ENCODE measurements at places on chromosomes 7 and 10.

DNA sequence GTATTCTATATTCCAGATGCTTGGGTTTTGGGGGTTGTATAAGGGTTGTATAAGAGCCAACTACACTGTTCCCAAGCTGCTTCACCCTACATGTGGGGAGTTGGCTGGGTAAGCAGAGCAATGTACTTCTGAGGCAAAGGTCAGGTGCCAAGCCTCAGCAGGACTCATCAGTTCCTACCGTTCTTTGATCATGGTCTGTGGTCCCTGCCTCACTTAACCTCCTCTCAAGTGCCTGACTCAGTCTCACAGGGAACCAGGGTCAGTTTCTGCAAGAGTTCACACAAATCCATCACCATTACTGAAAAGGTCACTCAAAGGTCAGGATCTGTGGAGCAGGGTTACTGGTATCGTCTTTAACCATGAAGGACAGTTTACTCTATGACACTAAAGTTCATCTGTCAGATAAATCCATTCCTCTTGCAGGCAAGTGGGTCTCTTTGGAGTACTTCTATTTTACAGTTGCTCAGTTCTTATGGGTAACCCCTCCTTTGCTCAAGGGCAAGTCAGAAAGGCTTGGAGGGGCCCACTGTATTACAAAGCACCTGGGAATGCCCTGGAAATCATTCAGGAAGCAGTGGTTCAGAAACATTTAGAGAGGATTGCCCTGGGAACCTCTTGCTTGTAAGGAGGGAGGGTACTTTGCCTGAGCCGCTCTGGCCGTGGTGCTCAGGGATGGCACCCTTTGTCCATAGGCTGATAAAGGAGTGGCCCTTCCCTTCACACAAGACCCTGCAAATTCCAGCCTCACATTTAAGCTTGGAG is 184.3 kb upstream of the CDCA7L start:
- no peak for DNase-seq

DNA sequence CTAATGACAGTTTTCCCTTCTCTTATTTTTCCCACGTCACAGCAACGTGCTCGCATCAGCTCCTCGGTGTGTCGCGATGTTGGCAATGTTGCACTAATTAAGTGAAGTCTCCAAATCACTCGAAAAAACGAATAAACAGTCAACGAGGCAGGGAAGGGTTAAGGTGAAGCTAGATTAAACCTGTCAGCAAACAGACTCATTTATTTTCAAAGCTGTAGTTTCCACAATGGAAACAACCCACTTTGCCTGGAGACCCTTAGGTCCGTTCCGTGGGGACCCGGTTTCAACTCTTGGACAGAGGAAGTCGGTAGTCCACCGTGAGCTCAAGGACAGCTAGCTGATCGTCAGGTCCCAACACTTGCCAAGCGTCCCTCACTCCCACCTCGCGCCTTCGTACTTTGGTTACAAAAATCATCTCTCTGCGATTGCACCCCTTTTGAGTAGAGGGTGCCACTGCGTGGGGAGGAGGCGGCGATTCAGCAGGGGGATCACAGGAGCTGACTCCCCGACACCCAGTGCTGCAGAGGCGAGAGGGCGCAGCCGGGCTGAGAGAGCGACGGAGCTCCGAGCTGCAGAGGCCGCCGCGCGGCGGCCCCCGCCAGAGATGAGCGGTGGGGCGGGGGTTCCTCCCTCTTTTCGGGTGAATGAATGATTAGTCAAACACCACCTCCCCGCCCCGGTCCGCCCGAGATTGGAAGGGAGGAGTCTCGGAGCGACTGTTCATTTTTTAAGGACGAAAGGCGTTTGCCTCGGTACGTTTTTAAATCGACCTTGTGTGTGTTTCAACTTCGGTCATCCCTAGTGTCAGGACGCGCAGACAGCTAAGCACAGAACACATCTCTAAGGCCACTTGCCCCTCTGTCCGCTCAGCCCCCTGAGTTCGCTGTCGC is 1.3 kb upstream of the BMPER start:
- DNase-seq, result peak; percentile 61

DNA sequence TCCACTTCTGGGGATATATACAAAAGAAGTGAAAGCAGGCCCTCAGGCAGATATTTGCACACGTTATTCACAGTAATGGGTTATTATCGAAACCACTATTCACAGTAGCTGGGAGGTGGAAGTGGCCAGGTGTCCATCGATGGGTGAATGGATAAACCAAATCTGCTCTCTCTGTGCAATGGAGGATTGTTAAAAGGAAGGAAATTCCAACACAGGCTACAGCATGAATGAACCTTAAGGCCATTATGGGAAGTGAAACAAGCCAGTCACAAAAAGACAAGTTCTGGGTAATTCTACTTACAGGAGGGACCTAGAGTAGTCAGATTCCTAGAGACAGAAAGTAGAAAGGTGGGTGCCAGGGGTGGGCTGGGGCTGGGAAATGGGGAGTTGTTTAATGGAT is 48.5 kb upstream of the BHLHA15 start:
- DNase-seq, result no peak

DNA sequence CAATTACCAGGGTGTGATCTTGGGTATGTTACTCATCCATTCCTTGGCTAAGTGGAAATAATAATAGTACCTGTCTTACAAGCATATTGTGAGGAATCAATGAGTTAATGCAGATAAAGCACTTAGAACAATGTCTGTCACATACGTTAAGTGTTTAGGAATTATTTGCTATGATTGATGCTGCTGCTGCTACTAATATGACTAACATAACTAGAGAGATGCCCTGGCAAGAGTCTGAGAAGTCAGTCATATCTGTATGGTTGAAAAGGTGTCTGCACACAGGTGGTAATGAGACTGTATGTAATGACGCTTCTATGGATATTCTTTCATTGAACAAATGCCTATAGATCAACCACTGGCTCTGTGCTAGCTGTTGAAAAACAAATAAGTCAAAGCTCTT is 100.1 kb upstream of the PCGF5 start:
- DNase-seq, result no peak

DNA sequence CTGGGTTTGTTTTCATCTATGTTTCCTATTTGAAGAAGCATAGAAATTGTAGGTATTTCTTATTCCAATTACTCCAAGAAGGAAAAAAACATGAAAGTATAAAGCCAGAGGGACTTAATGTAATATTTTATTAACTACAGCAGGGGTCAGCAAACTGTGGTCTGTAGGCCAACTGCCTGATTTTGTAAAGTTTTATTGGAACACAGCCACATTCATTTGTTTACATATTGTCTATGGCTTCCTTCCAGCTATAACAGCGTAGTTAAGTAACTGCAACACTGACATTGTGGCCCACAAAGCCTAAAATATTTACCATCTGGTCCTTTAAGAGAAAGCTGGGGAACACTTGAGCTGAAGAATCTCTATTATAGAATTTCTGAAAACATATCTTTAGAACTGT is 306.2 kb downstream of the BICC1 start:
- no peak for DNase-seq

- no peak for DNase-seq
Observed at GRCh38 chr10:4067931-4068561, 283.0 kb upstream of the KLF6 start.

DNA sequence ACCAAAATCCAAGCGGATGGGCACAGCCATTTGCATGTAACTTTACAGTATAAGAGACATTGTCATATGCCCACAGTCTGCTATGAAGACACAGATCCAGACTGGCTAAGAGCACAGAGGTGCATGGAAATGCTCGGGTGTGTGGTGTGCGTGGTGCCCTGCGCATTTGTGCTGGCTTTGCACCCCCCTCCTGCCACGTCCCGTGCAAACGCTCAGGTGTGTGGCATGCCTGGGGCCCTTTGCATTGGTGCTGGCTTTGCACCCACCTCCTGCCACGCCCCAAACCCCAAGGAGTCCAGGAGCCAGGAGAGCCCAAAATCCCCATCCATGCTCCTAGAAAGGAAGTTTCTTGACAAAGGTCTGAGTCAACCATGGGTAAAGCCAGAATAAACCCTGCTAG is 306.2 kb downstream of the PTPRN2 start:
- no peak for DNase-seq

DNA sequence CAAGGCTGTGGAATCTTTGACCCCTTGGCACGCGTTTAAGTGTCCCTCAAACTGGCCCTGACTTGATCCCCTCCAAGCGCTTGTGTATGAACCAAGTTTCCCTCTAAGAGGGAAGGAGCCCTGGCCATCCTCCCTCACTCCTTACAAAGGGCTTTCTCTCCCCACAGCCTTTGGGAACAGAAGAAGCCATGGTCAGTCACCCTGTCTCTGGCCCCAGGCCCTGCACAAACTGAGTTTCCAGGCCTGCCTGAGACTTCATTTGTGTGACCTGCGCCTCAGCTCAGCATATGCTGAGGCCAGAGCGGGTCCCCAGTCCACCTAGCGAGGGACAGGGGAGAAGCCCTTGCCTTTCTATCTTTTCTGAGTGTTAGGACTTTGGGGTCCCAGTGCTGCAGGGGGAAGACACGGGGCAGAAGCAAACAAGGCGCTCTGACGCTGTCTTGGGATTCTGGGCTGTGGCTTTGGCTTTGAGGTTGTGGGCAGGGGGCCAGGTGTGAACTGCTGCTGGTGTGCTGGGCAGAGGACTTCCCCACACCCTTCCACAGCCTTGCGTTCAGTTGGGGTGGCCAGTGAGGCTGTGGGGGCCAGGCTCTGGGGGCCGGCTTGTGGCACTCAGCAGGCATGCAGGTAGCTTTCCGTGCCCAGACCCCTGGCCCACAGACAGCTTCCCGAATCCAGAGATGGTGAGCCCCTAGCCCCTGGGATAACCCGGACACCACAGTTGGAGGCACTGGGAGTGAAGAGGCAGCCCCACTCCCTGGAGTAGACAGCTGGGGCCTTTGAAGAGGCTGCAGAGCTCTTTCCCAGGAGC is 1.5 kb downstream of the RET start:
- no peak for DNase-seq

DNA sequence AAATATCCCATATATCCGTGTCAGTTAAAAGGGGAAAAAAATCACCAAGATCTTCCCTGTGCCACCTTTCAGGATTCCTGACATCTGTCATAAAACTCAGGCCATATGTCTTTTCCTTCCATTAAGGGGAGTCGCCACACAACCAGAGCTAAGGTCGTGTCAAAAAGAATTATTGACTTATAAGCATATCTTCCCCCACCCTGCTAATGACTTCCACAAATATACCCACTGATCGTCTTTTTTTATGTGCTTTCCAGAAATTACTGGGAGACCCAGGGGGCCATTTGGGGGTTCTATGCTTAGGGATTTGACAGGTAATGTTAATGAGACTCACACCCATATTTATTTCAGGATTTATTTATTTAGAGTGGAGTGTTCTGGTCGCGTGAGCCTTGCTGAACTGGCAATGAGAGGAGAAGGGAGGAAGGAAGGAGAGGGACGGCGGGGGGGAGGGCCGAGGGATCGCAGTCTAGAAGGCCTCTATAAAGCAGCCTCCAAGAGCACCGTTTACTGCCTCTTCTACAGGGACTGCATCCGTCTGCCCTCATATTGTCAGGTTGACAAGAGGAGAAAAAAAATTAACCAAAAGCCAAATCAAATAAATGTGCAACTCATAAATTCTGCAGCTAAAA is 135.7 kb upstream of the MGMT start:
- DNase-seq, result no peak

DNA sequence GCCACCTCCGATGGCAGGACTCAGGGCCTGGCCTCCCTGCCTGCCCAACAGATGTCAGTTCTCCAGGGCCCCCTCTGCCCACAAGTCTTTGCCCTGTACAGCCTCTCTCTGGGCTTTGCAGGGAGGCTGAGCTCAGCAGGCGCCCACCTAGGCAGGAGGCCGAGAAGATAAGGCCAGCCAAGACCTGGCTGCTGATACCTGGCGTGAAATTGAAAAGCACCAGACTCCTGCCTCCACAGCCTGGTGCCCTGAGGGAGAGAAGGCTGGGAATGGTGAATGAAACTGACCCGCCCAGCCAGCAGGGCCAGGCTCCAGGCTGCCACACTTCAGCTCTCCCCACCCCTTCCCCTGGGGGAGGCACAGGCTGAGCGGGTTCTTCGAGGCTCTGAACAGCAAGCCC is 145.8 kb downstream of the CDH23 start:
- no peak for DNase-seq

DNA sequence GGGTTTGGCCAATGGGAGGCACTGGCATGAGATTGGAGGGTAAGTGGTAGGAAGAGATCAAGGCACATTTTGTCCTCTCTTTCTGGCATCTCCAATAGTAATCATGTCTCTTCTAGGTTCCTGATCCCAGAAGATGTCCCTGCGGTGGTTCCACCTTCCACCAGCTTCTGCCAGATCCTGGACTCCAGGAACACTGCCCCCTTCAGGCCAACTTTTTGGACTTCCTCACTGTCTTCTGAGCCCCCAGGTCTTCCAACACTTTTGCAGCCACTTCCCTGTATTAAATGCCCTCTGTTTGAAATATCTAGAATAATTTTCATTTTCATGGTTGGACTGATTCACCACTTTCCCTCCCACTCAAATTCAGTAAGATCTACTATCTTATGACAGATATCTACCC is 60.9 kb downstream of the BAMBI start:
- no peak for DNase-seq

- no peak for DNase-seq
Observed at GRCh38 chr7:96430356-96430755, 108.5 kb upstream of the SLC25A13 start.

- DNase-seq, result no peak
Observed at GRCh38 chr10:115706026-115706425, 567.0 kb downstream of the GFRA1 start.

GRCh38 chr10:129134371-129134770 is 332.7 kb upstream of the MGMT start:
- DNase-seq, result no peak

GRCh38 chr7:134826105-134826504 is 46.7 kb downstream of the CALD1 start:
- DNase-seq, result no peak

DNA sequence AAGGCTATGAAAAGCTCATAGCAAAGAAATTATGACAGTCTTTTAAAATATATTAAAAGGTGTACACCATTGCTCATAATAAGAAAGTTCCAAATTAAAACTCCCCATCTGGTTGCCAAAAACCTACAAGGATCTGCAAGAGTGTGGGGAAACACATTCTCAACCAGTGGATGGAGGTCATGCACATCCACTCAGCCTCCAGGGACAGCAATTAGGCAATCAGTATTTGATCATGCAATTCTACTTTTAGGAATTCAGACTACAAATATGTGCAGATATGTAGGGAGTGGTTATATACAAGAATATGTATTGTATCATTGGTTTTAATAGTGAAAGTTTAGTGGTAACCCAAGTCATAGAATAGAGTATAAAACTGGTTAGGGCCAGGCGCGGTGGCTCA is 157.8 kb downstream of the FGFR2 start:
- no peak for DNase-seq

- peak; percentile 17 for DNase-seq
Observed at GRCh38 chr7:138876326-138876725, 78.3 kb upstream of the ATP6V0A4 start.

GRCh38 chr10:95513941-95514392 is 47.2 kb downstream of the SORBS1 start:
- no peak for DNase-seq

- DNase-seq, result no peak
Observed at GRCh38 chr7:13179011-13179582, 491.7 kb downstream of the ARL4A start.
